ENCODE measurements at places on chromosomes 11 and 22. TPM values are rescaled to one million over a fixed set of nuclear protein-coding genes. Genes with fewer than 3 reads are reported as not detected.

- no peak overlapping the region for H3K27ac ChIP-seq
- H3K4me1 ChIP-seq: no peaks in the 10 kb centered on the region
- no peaks in the 10 kb centered on the region for H3K36me3 ChIP-seq
- H3K4me3 ChIP-seq: no peak overlapping the region
- H3K27me3 ChIP-seq: no peaks in the 10 kb centered on the region
These were observed 4.3 kb upstream of the OR52E1 start for GRCh38 chr11:5065027-5065426.

GRCh38 chr11:69878927-69879728, 59.9 kb upstream of the FGF3 start:
- H3K27me3 ChIP-seq: no peaks in the 10 kb centered on the region
- H3K36me3 ChIP-seq: no peaks in the 10 kb centered on the region
- no peak overlapping the region for H3K27ac ChIP-seq

Gene KCNK7
- 0.64 TPM for total RNA-seq

Gene P4HA3
- not detected for total RNA-seq

Gene KDM4D
- total RNA-seq: 1.8 TPM

DNA sequence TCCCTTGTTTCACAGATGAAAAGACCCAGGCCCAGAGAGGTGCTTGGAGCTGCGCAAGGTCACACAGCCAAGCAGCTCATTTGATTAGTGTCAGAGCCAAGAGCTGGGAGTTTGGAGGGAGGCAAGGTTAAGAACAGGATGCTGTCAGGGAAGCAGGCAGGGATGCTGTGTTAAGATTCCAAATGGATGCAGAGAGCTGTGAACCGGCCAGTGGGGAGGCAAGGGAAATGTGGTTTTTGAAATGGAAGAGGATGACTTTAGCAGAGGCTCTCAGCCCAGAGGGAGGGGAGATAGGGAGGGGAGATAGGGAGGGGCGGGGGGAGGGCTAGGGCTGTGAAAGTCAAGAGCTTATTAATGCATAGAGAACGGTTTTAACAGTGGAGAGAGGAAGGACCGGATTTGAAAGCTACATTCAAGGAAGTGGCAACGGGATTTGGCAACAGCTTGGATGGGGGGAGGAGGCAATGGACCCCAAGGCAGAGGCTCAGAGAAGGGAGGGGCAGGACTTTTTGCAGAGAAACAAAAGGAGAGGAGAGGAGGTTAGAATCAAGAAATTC, 13.0 kb downstream of the RTN4RL2 start:
- peaks cover 27% of the 10 kb centered on the region for H3K4me1 ChIP-seq
- DNase-seq: no peak
- no peak overlapping the region for H3K4me3 ChIP-seq

Data from CD8-positive, alpha-beta memory T cell (primary cell).